ENCODE measurements at places on chromosomes 6 and 20.

DNA sequence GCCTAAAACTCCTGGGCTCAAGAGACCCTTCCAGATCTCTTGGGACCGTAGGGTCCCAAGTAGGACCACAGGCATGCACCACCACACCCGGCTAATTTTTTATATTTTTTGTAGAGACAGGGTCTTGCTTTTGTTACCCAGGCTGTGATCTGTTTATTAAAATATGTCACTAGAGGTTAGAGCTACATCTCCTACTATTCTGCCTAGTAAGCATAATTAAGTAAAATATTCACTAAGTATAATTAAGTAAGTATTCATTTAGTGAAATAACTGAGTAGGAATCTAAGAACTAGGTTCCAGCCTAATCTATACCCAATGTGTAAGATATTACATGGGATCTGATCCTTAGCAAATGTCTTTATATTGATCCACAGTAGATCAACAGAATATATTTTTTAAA is 40.2 kb upstream of the GCM1 start:
- no peak for DNase-seq

GRCh38 chr20:62816031-62816883 is 593 bp upstream of the COL9A3 start:
- no peak for DNase-seq

- peak; percentile 43 for DNase-seq
Observed at GRCh38 chr6:73585566-73586415, 65.0 kb upstream of the EEF1A1 start.

DNA sequence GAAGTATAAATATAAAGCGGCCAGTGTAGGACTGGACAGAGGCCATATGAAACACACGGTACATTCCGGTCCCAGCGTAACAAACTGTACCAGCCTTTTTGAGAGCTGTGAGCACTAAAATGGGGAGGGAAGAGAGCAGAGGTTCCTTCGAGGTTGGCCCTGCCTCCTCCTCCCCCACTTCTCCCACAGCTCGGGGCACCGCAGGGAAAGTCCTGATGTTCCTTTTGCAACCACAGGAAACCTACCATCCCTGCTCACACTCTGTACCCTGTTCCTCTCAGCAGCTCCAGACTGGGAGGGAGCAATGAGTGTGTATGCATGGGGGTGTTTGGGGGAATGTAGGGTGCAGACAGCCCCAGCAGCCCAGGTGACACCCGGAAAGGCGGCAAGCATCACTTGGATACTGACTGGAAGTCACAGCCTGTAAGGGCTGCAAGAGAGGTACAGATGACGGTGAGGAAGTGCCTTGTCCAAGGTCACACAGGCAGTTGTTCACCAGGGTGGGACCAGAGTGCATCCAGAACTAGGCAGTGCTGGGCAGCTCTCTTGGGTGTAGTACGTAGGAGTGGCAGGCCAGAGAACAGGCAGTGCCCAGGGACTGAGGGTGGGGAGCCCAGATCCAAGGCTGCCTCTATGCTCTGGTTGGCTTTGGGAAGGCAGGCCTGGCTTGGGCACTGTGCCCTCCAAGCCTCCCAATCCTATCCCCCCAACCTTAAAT is 11.0 kb upstream of the ARMC12 start:
- DNase-seq: no peak

DNA sequence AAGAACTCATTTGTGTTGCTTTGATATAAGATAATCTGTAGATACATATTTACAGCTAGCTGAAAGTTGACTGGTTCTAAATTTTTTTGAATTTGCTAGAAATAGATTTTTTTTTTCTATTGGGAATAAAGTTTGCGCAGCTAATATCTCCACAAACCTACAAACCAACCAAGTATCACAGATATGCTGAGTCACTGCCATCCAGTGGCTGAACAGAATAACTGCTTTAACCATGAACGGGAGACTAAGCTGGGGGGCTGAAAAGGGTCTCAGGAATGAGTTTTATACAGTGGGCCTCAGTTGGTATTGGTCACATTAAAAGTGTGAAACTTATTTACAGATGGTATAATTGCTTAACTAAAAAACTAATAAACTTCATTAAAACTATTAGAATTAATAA is 326.7 kb upstream of the CNR1 start:
- DNase-seq: no peak

- DNase-seq: no peak
Observed at GRCh38 chr6:148932731-148933130, 185.9 kb downstream of the UST start.

- DNase-seq: no peak
Observed at GRCh38 chr6:104229057-104229456, 630.7 kb downstream of the HACE1 start.

Data from amniotic stem cell (primary cell).